ENCODE measurements at places on chromosomes 1 and 21. TPM values are rescaled to one million over a fixed set of nuclear protein-coding genes. Genes with fewer than 3 reads are reported as not detected.

SEC22B gene
- total RNA-seq = 24.9 TPM

DNA sequence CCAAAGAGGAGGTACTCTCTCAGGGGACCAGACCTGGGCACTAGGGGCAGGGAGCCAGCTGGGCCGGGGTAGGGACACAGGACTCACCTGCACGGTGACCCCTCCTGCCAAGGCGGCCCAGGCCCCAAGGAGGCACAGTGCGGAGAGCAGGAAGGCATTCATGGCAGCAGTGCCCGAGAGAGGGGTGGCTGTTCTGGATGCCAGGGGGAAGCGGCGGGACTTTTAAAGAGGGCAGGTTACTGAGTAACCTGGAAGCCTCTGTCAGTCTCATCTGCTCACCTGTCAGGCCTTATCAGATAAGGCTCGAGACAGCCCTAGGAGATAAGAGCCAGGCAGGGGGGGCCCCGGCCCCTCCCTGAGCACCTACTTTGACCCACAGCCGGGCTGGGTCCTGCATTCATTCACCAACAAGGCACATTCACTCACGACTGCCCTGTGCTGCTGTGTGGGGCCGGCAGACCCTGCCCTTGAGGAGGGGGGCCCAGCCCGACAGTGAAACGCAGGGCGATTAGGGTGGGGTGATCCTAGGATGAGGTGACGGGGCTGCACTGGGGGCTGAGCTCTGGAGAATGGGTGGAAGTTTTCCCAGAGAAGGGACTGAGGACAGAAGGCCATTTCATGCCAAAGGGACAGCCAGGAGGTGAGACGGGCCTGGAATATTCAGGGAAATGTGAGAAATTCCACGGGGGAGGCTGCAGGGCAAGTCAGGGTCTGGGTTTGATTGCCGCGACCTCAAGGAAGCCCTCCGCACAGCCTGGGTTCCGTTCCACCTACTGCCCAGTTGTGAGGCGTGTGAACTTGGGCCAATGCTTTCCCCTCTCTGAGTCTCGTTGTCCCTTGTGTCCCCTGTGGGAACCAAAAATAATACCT, at the start of gene GUCA2A:
Gene GUCA2A (minus strand): TSS at position 195 of the 870 bp plus-strand sequence. CDS start 33 bp downstream, at position 162.
- no peak within 1 kb of the TSS for H3K4me3 ChIP-seq
- no peaks in the 10 kb centered on the region for H3K4me1 ChIP-seq
- DNase-seq = no peak
- H3K27me3 ChIP-seq = no peaks in the 10 kb centered on the region

DNA sequence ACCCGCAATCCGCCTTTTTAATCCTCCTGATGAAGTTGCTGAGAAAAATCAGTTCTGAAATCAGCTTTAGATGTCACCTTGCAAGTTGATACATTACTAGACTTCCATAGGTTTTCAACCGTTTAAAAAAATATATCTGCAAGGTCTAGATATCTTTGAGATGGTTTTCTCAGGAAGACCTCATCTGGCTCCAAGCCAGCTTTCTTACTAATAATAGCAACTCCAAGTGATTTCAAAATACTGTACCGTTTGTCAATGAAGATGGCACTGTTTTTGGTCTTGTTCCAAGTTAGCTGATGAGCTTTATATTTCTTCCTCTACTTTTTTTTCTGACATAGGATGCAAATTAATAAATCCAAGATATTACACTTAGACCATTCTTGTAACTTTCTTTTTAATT, 40.3 kb downstream of the LRRC8C start:
- peaks cover 11% of the 10 kb centered on the region for H3K36me3 ChIP-seq
- H3K4me3 ChIP-seq = peak overlapping the region; percentile 38
- H3K4me1 ChIP-seq = peaks cover 76% of the 10 kb centered on the region
- H3K27me3 ChIP-seq = no peaks in the 10 kb centered on the region

GRCh38 chr1:24475700-24476099, 26.9 kb upstream of the RCAN3 start:
- no peaks in the 10 kb centered on the region for H3K27me3 ChIP-seq
- no peak overlapping the region for H3K4me3 ChIP-seq

KRTAP13-2 gene
- not detected for total RNA-seq

GRCh38 chr1:216081445-216081844, 341.8 kb downstream of the USH2A start:
- H3K27ac ChIP-seq = no peak overlapping the region
- no peaks in the 10 kb centered on the region for H3K27me3 ChIP-seq
- H3K4me3 ChIP-seq = no peak overlapping the region
- no peaks in the 10 kb centered on the region for H3K36me3 ChIP-seq

UCHL5 gene
- total RNA-seq = 20.5 TPM

GRCh38 chr21:33967086-33967571, 51.5 kb upstream of the ATP5PO start:
- no peaks in the 10 kb centered on the region for H3K4me1 ChIP-seq
- H3K27me3 ChIP-seq = no peaks in the 10 kb centered on the region
- no peak overlapping the region for H3K27ac ChIP-seq
- DNase-seq = no peak

DNA sequence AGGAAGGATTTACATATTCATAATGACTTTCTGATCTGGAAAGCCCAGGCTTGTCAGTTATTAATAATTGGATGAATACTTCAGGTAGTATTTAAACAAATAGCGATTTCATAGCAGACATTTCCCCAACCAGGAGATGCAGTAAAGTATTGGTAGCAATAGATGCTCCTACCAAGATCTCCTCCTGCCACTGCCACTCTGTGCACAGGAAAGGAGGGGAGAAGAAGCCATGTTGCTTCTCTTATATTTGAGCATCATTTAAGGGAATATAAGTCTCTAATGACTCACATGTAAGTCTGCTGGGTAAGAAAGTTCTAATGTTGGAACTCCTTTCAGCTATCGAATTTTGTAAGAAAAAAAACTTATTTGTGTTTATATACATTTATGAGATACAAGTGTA, 420 bp upstream of the IFI16 start:
- H3K27ac ChIP-seq = peak overlapping the region; percentile 87
- peak overlapping the region; percentile 100 for H3K4me3 ChIP-seq
- peaks cover 30% of the 10 kb centered on the region for H3K4me1 ChIP-seq
- H3K36me3 ChIP-seq = peaks cover 4% of the 10 kb centered on the region

TNFRSF25 gene
- 258 TPM for total RNA-seq

DNA sequence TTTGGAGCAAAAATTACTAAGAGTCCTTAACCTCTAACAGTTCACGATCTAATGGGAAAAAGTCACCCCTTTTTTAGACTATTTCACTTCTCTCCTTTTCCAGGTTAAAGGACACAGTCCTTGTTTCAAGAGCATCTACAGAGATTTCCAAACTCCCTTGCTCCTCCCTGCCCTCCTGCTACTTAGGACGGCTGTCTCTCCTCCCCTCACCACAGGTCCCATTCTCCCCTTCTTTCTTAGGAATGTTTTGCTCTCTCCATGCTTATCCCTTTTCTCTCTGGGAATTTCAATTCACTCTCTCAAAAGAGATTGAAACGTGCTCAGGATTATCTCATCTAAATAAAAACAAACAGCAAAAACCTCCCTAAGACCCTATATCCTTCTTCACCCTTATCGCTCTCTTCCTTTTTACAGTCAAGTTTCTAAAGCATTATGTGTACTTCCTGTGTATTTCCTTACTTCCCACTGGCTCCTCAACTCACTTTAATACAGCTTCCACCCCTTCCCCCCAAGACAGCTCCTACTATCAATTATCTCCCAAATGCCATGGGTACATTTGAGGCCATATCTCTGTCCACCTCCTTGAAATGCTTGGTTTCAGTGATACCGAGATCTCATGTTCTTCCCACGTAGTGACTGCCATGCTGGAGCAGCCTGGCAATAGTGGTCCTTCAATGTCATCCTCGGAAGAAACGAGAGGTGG, 43.2 kb upstream of the ZNF281 start:
- no peaks in the 10 kb centered on the region for H3K36me3 ChIP-seq
- no peak for DNase-seq
- H3K4me1 ChIP-seq = peaks cover 7% of the 10 kb centered on the region
- no peaks in the 10 kb centered on the region for H3K27me3 ChIP-seq
- H3K4me3 ChIP-seq = no peak overlapping the region

KIF14 gene
- 0.59 TPM for total RNA-seq

ZMYND12 gene
- 1.0 TPM for total RNA-seq

GRCh38 chr1:15758343-15758931, at the start of gene FBLIM1:
TSS of gene FBLIM1 (plus strand) at chr1:15758795. CDS start at chr1:15764984, 6,189 bp downstream.
- H3K27me3 ChIP-seq = peaks cover 6% of the 10 kb centered on the region
- no peaks in the 10 kb centered on the region for H3K36me3 ChIP-seq
- no peak for DNase-seq
- peaks cover 14% of the 10 kb centered on the region for H3K4me1 ChIP-seq
- H3K27ac ChIP-seq = no peak within 1 kb of the TSS

GRCh38 chr1:32701951-32702598, 495 bp downstream of the SYNC start:
- peaks cover 12% of the 10 kb centered on the region for H3K27me3 ChIP-seq
- DNase-seq = no peak
- H3K36me3 ChIP-seq = no peaks in the 10 kb centered on the region
- no peak overlapping the region for H3K4me3 ChIP-seq
- H3K4me1 ChIP-seq = peaks cover 9% of the 10 kb centered on the region
- H3K27ac ChIP-seq = no peak overlapping the region

GRCh38 chr1:228148935-228149405, 760 bp upstream of the GJC2 start:
- H3K4me1 ChIP-seq = peaks cover 9% of the 10 kb centered on the region
- no peaks in the 10 kb centered on the region for H3K27me3 ChIP-seq
- H3K36me3 ChIP-seq = peaks cover 23% of the 10 kb centered on the region
- DNase-seq = peak; percentile 0
- no peak overlapping the region for H3K27ac ChIP-seq

DNA sequence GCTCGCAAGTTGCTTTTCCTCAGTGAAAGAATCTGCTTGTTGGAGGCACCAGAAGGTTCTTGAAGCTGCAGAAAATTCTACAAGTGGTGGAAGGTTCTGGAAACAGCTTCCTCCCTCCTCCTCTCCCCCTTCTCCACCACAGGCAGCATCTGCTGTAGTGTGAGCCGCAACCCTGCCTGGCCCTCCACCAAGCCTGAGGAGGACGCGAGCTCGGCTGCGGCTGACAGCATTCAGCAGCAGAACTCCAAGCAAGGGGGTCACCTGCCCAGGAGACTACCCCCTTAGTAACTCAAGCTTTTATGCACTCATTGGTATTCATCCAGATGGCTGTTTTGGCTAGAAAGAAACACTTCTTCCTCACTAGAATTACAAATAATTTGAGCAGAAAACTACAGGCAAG, 48.8 kb upstream of the CLDN14 start:
- no peaks in the 10 kb centered on the region for H3K36me3 ChIP-seq
- DNase-seq = no peak
- H3K27ac ChIP-seq = no peak overlapping the region
- no peaks in the 10 kb centered on the region for H3K4me1 ChIP-seq
- no peak overlapping the region for H3K4me3 ChIP-seq
- no peaks in the 10 kb centered on the region for H3K27me3 ChIP-seq

PTAFR gene
- total RNA-seq = 0.54 TPM

- DNase-seq = peak; percentile 54
- H3K36me3 ChIP-seq = no peaks in the 10 kb centered on the region
- H3K27me3 ChIP-seq = no peaks in the 10 kb centered on the region
These were observed 147.0 kb downstream of the GABPA start for GRCh38 chr21:25881524-25882376.

GRCh38 chr1:2108213-2108876, 58.1 kb downstream of the PRKCZ start:
- H3K36me3 ChIP-seq = no peaks in the 10 kb centered on the region
- H3K4me1 ChIP-seq = no peaks in the 10 kb centered on the region
- H3K4me3 ChIP-seq = no peak overlapping the region
- DNase-seq = no peak

DNA sequence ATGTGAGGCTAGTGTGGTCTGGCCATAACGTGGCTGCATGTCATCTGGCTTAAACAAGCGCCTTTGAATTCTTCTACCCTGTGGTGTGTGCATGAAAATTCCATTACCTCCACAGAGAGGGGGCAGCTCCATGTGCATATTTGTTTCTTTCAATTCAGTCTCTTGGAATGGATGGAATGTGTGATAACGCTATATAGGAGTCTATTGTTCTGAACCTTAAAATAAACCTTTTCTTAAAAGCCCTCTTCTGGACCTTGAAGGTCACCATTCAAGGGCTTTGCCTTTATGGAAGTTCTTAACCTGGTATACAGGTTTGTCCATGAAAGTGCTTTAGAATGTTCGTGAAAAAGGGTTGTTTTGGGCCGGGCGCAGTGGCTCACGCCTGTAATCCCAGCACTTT, 118.2 kb upstream of the ADGRL2 start:
- no peak overlapping the region for H3K27ac ChIP-seq
- no peaks in the 10 kb centered on the region for H3K27me3 ChIP-seq
- no peak for DNase-seq
- no peak overlapping the region for H3K4me3 ChIP-seq
- no peaks in the 10 kb centered on the region for H3K4me1 ChIP-seq

- no peaks in the 10 kb centered on the region for H3K36me3 ChIP-seq
- H3K4me1 ChIP-seq = peaks cover 87% of the 10 kb centered on the region
- DNase-seq = no peak
- peak overlapping the region; percentile 87 for H3K27ac ChIP-seq
- no peaks in the 10 kb centered on the region for H3K27me3 ChIP-seq
These were observed 13.4 kb downstream of the EPB41 start for GRCh38 chr1:28927648-28928313.

DNA sequence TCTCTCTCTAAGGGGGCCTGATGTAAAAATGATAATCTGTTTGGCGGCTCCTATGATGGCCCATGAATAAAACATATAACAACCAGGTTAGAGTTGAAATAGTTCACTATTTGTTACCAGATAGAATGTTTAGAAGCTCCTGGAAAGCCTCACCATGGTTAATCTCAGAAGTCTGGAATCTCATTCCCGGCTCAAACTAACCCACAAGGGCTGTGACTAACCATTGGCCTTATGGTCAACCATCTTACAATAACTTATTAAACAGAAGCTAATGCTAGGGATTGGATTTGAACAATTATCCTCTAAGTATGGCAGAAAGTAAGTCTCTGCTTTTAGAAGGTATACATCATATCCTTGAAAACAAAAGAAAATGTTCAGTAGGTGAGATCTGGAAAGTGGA, 134.1 kb upstream of the ADGRL2 start:
- H3K4me3 ChIP-seq = no peak overlapping the region
- H3K27ac ChIP-seq = no peak overlapping the region
- no peaks in the 10 kb centered on the region for H3K36me3 ChIP-seq
- no peaks in the 10 kb centered on the region for H3K27me3 ChIP-seq

DNA sequence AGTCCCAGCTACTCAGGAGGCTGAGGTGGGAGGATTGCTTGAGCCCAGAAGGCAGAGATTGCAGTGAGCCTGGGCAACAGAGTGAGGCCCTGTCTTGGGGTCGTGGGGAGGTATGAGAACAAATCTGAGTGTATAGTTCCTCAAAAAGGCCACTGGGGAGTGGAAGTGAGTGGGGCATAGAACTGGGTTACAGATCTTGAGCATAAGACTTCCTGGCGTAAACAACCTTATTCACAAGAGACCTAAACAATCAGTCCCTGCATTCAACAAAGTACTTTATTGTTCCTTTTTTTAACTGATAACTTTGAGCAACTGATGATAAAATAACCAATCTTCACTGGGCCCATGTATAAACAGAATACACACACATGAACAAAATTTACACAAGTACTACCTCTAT, 72.7 kb upstream of the MUTYH start:
- H3K27me3 ChIP-seq = no peaks in the 10 kb centered on the region
- DNase-seq = no peak
- no peak overlapping the region for H3K27ac ChIP-seq
- H3K36me3 ChIP-seq = no peaks in the 10 kb centered on the region

- no peak overlapping the region for H3K27ac ChIP-seq
- no peak overlapping the region for H3K4me3 ChIP-seq
- DNase-seq = no peak
- no peaks in the 10 kb centered on the region for H3K36me3 ChIP-seq
These were observed 164.6 kb downstream of the NCAM2 start for GRCh38 chr21:21162786-21163185.

CR2 gene
- 0.22 TPM for total RNA-seq

OR6F1 gene
- total RNA-seq = not detected

DNASE2B gene
- not detected for total RNA-seq

DNALI1 gene
- total RNA-seq = 0.25 TPM

MEX3A gene
- total RNA-seq = not detected

SH2D2A gene
- total RNA-seq = 158 TPM

All from CD4-positive, CD25-positive, alpha-beta regulatory T cell (primary cell).